Amniotic stem cell (primary cell): ENCODE measurements at places on chromosomes 1 and 21.

DNA sequence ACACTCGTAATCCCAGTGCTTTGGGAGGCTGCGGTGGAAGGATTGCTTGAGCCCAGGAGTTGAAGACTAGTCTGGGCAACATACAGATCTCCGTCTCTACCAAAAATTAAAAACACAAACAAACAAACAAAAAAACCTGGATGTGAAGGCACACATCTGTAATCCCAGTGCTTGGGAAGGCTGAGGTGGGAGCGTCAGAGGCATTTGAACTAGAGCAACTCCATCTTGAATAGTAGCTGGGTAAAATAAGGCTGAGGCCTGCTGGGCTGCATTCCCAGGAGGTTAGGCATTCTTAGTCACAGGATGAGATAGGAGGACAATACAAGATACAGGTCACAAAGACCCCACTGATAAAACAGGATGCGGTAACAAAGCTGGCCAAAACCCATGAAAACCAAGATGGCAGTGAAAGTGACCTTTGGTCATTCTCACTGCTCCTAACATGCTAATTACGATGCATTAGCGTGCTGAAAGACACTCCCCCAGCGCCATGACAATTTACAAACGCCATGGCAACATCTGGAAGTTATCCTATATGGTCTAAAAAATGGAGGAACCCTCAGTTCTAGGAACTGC lies 33.2 kb upstream of the RD3 start:
- no peak for DNase-seq

- DNase-seq, result no peak
Observed at GRCh38 chr1:46492871-46493270, 3.2 kb downstream of the DMBX1 start.

GRCh38 chr1:10475510-10475909 lies 760 bp downstream of the PEX14 start:
- DNase-seq, result no peak

GRCh38 chr21:41222247-41223068 lies 54.5 kb downstream of the BACE2 start:
- no peak for DNase-seq

GRCh38 chr21:17799414-17800164 lies 19.6 kb downstream of the C21orf91 start:
- DNase-seq, result no peak

- no peak for DNase-seq
Observed at GRCh38 chr1:51316846-51317120, 13.6 kb downstream of the TTC39A start.

DNA sequence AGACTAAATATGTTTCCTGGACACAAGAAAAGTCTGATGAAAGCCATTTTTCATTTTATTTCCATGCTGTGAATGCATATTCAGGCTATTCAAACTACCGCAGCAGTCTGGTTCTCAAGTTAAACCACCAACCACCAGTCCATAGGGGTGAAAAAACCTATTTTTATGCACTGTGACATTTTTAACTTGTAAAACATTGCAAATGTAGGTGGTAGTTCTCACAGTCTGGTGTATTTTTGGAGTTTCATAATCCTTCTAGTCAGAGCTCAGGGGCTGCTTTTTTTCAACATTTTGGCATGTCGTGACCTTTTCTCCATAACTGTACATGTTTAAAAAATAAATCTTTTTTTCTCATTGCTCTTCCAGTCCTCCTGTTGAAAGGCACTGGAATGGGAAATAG lies 907.6 kb upstream of the ADGRL2 start:
- no peak for DNase-seq

DNA sequence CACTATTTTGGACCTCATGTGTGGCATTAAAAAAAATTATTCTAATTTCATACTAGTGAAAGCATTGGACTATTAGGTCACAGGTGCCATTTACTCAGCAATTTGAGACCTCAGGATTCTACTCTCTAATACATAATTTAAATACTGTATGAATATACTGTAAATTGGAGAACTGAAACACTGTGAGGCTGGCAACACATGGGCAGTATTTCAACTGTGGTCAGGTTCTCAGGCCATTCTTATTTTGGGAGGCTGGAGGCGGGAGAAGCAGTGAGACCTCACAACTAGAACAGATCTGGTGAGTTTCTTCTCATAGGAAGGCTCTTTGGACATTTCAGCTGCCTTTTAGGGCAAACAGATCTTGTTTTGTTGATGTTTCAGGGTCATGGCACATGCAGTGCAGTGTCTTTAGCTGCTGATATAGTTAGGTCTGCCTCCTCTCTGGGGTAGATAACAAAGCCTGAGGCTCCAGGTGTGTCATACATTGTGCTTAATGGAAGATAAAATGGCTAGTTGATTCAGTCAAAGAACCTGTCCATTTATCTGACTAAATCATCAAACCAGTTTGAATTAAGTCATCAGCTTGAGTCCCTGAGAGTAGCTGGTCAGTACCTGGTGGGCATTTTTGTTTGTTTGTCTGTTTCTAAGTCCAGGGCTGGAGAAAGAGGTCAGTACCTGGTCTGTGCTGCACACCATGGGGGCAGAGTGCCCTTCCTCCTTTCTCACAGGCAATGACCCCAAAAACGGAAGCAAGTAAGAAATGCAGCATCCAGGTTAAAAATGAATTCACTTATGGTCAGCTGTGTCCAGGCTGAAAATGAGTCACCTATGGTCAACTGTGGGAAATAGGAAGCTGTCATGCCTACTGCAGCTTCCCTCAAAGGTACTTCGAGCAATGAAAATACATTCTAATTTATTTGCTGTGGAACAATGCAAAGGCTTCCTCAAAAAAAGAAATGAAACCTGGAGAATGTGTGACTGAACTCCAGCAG lies 216.2 kb downstream of the SDCCAG8 start:
- no peak for DNase-seq

DNA sequence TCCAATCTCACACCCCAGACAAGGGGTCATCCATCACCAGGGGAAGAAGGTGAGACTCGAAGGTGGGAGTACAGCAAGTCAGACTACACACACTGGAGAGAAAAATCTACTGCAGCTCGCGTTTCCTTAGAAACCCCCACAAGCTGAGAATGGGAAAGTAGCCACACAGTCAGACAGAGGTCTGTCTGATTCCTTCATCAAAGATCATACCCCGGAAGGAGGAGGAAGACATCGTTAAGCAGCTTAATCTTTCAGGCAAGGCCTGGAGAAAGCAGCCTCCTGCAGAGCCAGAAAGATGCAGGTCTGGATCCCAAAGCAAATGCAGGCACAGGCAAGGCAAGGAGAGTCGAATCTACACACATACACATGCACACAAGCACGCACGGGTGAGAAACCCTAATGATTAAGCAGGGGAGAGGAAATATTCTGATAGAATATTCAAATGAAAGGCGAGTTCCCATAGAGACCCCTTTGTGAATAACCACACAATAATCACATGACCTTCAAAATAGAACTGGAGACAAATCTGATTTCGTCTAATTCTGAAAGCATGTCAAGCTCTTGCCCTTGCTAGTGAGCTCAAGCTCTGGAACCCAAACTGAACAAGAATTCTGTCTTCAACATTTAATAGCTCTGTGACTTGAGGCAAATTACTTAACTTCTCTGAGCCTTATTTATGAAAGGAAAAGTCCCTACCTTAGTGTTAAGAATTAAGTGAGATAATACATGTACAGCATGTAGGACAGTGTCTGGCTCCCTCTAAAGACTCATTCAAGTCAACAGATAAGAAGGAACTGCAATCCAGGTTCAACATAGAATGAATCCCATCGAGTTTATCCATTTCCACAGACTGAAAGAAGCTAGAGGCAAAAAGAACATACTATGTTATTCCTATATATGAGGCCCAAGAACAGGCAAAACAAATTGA lies 387.8 kb downstream of the OMA1 start:
- no peak for DNase-seq

DNA sequence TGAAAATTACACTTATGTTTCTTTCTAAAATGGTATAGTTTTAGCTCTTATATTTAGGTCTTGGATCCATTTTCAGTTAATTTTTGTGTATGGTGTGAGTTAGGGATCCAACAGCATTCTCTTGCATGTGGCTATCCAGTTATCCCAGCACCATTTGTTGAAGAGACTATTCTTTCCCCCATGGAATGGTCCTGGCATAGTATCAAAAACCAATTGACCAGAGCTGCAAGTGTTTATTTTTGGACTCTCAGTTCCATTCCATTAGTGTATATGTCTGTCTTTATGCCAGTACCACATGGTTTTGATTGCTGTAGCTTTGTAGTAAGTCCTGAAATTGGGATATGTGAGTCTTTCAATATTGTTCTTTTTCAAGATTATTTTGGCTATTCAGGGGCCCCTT lies 14.3 kb downstream of the TTLL10 start:
- no peak for DNase-seq

DNA sequence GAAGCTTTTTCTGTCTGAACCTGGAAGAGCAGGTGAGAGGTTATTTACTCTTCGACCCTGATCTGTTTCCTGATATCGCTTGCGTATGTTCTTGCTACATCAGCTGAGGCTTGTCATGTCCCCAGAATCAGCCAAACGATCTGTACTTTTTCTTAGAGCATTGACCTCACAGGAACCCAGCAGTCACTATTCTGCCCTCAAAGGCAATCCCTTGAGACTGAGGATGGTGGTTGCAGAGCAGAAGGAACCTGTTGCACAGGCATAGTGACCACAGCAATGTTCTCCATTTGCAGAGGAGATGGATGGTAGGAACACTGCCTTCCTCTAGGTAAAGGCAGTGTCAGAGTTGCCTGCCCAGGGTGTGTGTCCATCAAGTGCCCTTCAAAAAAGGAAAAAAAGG lies 11.3 kb upstream of the LACTBL1 start:
- no peak for DNase-seq

DNA sequence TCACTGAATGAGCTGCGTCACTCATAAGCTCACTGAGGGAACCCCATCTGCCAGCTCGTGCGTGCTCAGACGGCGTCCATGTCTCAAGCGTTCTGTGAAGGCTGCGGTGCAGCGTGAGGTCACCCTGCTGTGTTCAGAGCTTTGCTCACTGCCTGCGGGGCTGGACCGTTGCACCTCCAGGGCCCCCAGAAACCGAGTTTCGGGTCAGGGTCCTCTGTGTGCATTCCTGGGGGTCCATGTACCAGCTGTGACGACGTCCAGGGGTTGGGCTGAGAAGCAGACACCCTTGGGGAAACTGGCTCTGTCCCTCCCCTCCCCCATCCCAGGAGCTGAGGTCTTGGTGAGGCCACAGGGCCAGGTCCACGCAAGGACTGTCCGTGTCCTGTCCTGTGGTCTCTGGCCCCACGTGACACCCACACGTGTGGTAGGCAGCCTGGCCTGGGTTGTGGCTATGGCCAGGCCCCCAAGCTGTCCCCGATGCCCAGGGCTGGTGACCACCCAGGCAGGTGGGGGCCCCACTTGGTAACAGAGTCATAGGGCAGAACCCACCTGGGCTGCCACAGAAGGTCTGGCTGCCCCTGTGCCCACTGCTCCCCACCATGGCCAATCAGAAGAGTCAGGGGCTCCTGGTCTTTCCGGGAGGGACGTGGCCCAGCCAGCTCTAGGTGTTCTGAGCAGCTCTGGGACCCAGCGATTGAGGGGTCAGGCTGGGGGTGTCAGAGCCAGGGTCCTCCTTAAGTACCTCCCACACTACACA lies 24.4 kb downstream of the FTCD start:
- no peak for DNase-seq
